M059J (cell line): ENCODE measurements at places on chromosomes 1 and 21. TPM values are rescaled to one million over a fixed set of nuclear protein-coding genes. Genes with fewer than 3 reads are reported as not detected.

- DNase-seq, result no peak
Measured at GRCh38 chr1:44249543-44249942, 36.3 kb downstream of the DMAP1 start.

DNA sequence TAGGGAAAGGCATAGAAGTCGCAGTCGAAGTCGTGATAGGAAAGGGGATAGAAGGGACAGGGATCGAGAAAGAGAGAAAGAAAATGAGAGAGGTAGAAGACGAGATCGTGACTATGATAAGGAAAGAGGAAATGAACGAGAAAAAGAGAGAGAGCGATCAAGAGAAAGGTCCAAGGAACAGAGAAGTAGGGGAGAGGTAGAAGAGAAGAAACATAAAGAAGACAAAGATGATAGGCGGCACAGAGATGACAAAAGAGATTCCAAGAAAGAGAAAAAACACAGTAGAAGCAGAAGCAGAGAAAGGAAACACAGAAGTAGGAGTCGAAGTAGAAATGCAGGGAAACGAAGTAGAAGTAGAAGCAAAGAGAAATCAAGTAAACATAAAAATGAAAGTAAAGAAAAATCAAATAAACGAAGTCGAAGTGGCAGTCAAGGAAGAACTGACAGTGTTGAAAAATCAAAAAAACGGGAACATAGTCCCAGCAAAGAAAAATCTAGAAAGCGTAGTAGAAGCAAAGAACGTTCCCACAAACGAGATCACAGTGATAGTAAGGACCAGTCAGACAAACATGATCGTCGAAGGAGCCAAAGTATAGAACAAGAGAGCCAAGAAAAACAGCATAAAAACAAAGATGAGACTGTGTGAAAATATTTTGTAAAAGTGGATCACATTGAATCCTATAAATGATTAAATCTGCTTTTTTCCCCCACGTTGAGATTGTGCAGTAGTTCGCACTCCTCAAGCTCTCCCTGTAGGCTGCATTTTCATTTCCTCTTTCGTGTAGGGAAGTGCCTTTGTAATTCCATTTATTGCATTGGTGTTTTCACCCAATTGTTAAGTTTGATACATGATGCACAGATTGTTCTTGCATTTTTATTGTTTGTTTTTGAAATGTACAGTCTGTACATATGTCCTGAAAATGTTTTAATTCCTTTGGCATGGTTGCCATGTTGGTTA, 7.5 kb downstream of the PRPF38B start:
- no peak for DNase-seq

Gene FNDC5
- total RNA-seq, result 0.49 and 2.9 TPM in 2 replicates

DNA sequence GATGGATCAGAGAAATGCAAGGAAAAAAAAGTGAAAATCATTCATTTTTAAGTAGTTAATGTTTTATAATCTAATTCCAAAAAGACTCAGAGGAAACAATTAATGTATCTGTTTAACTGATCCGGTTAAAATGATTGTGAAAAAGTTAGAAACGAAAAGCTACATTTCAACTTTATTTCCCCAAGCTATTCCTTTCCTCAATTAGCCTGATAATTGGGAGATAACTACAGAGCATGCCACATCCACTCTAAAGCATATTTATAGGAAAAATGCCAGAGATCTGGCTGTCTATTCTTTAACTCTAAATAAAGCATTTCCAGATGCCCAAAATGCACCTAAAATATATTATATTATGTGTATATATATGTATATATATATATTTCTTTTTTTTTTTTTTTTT, 35.9 kb upstream of the XPR1 start:
- no peak for DNase-seq

DNA sequence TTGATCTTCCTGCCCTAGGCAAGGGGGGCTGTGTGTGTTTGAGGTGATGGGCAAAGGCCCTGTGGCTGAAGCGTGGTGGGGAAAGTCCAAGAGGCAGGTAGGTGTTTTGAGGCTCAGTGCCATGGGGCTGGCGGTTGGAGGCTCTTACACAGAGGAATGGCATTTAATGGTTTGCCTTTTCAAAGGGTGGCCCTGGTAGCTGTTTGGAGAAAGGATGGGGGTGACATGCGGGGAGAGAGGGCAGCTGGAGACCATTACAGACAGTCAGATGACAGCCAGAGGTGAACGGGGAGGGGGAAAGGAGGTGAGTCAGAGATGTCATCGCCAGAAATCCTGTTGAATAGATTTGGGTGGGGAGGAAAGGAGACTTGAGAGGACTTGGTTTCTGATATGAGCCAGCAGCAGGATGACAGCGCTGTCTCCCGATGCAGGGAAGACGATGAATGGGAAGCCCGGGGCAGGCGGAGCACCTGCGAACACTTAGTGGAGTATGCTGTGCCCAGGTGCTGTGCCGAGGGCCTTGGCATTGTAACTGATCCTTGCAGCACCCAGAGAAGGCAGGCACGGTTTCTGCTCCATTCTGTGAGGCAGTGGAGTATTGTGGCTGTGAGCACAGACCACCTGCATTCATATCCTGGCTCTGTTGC, 56.3 kb downstream of the MAN1C1 start:
- peak; percentile 86 for DNase-seq

DNA sequence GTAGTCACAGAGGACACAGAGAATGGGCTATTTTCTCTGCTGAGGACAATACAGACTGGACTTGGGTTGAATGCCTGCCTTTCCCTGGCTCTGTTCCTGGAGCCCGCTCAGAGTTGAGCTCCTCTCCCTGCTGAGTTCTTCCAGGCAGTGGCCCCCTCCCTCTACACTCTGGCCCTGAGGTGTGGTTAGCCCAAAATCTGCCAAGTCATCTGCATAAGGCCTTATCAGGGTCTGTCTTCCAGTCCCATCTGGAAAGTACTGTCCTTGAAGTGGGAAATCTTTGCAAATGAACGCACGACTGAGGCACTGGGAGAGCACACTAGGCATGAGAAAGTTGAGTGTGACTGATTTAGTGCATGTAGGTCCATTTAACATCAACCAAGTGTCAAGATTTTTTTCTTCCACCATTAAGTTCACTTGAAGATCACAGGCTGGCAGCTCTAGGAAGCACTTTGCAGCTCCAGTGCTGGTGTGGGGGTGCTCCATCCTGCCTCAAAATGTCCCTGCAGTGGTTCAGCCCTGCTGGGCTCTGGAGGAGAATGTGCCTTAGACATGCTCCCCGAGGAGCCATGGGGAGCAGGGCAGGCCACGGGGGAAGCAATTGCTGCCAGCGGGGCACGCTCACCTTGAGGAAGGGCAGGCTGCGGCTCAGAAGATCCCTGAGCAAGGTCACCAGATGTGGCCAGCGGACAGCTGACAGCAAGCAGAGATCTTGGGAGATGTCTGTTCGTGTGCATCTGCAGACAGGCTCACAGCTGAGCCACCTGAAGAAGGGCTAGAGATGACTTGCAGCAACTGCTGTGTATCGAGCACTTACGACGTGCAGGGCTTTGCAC, 41.5 kb downstream of the IER5 start:
- no peak for DNase-seq

Gene RGS21
- total RNA-seq, result not detected in 2 replicates

Gene S1PR1
- 6.8 and 6.9 TPM in 2 replicates for total RNA-seq

GRCh38 chr1:212713465-212714136, 14.0 kb upstream of the BATF3 start:
- DNase-seq, result no peak

DNA sequence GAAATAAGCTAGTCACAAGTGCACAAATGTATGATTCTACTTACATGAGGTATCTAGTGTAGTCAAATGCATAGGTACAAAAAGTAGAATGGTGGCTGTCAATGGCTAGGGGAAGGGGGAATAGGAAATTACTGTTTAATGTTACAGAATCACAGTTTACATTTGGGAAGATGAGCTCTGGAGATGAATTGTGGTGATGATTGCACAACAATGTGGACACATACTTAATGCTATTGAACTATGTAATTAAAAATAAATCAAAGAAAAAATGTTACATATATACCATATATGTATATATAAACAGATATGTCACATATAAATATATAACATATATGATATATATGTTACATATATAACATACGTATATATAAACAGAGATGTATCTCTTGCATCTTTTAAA, 39.4 kb downstream of the VAV3 start:
- DNase-seq, result no peak

- DNase-seq, result no peak
Measured at GRCh38 chr1:17084787-17085186, 31.0 kb upstream of the SDHB start.

- no peak for DNase-seq
Measured at GRCh38 chr1:89143484-89143883, 17.6 kb upstream of the GBP2 start.

DNA sequence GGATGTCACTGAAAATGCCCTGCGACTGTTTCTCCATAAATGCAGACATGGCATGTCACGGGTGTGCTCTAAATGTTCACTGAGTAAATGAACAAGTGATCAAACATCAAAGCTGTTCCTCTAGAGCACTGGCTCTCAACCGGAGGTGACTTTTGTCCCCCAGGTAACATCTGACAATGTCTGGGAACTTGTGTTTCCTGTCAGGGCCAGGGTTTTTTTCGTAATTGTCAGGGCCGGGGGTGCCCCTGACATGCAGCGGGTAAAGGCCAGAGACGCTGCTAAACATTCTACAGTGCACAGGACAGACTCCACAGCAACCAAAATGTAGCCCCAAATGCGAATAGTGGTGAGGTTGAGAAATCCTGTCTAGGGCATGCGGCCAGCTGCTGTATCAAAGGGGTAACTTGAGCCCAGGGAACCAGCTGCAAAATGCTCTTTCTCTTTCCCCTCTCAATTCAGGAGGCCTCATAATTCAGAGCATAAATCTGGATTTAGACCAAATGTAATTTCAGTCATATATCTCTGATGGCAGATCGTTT, 2.0 kb downstream of the ALDH4A1 start:
- DNase-seq, result no peak

Gene WDR64
- not detected in 2 replicates for total RNA-seq

DNA sequence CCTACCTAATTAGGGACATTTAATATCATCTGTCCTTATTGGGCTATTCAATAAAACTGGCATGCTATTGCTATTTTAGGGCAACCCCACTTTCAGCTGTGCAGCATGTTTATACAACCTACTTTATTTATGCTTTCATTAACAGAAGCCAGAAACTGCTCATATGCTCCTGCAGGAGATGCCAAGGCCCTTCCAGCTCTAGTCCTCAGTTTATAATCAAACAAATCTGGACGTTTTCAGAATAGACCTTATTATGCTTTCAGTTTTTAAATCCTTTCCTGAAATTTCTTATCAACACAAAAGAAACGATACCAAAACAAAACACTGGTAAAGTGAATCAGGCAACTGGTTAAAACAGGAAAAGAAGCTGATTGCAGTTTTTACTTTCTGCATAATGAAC, 53.2 kb downstream of the PTGS2 start:
- no peak for DNase-seq

DNA sequence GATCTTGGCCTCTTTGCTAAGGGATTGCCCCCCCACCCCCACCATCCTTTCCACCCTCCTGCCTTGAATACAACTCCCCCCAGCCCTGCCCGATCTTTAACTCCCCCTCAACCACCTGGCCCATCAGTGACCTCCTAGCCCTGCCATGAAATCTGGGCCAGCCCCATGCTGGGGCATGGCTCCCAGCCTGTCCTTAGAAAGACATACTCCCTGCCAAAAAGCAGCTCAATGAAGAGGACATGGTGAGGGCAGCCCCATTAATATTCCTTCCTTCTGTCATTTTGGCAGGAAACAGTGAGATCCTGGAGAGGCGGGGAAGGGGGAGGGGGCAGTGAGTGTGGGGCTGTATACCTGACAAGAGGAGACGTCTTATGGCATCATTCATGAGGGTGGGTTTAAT, 66.8 kb upstream of the DISP3 start:
- no peak for DNase-seq

Gene KCNE1
- 0.32 TPM in 1 of 2 replicates, not detected in the other for total RNA-seq

DNA sequence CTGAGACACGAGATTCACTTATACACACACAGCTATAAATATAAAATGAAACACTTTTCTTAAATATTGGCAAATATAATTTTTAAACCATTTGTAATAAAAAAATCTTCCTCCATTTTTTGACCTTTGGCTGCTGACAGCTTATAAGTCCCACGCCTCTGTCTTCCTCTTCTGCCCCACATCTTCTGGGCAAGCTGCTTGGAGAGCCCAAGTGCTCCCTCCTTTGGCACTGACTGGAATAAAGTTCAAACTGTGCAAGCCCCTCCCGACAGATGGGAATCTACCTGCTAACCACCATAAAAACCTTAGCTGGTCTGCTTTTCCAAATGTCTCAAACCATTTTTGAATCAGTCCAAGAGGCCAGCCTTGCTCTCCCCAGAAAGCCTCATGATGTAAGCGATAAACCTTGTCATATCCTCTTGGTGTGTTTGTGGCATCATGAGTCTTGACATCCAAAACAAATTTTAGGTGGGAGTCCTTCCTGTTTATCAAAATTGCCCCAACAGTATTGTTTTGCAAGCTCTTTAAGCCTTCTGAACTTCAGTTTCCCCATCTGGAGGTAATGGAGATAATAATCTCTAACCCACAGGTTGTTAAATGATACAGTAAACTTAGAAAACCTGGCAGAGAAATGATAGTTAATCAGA, 99.8 kb downstream of the SNX7 start:
- peak; percentile 3 for DNase-seq

Gene ATP6V1G3
- total RNA-seq, result 0.84 TPM in 1 of 2 replicates, not detected in the other

DNA sequence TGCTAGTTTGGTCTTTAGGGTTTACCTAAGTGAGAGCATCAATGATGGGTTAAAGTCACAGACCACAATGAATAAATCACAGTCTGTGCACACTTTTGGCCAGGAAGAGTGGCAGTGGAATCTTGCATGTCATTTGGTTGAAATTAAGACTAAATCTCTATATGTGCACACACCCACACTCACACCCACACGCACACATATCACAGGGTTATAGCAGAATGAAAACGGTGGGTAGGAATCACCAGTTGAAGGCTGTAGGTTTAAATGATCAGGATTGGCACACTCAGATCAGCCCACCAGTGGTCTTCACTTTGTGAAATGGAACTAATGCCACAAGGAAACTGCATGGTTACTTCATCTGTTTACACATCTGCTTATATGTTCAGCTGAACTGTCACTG, 97.6 kb upstream of the ADAR start:
- DNase-seq, result no peak

DNA sequence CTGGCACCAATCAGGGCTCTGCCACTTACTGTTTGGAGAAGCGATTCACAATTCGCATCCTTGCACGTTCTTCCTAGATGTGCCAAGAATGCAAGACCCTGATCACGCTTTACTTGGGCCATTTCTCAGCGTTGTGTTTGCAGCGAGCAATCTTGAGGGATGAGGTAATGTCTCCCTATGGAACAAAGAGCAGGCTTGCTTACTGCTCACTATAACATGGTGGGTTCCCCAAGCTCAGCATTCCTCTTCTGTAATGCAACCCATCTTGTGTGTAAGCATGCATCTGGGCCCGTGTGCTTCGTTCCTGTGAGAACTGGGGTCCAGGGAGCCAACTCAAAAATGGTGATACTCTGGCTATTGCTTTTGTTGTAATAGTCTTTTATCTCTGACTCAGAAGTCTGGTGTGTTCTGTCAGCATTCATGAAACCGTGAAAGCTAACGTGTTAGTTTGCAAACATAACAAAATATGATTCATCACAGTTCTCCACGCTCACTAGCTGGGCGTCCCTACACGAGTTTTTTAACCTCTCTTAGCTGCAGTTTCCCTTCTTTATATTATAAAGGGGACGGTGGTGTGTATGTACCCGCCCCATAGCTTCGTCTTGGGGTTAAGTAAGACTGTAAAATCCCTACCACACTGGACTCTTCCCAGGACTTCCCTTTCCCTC, 33.3 kb downstream of the DNTTIP2 start:
- peak; percentile 86 for DNase-seq

- DNase-seq, result no peak
Measured at GRCh38 chr1:174110053-174110452, 49.3 kb upstream of the RABGAP1L start.

Gene ZNF648
- total RNA-seq, result not detected in 2 replicates
